ENCODE measurements at places on chromosomes 6 and 20.

DNA sequence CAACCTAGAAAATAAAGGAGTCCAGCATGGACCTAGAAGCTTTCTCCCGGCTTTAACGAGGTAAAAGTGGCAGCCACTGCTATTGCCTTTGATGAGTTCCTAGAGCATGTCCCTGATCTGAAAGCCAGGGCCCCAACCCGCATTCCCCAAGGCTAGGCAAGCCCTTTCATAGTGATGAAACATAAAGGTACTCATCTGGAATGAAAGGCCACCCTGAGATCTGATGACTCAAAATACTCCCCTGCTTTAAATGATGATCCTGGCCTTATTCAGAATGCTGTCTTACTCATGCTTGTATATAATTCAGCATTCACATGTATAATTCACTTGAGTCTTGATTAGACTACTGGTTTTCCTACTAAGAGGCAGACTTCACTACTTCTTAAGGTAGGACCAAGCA, 21.3 kb downstream of the TTPAL start:
- no peak for DNase-seq

GRCh38 chr6:100435299-100435698, 29.4 kb downstream of the SIM1 start:
- no peak for DNase-seq

DNA sequence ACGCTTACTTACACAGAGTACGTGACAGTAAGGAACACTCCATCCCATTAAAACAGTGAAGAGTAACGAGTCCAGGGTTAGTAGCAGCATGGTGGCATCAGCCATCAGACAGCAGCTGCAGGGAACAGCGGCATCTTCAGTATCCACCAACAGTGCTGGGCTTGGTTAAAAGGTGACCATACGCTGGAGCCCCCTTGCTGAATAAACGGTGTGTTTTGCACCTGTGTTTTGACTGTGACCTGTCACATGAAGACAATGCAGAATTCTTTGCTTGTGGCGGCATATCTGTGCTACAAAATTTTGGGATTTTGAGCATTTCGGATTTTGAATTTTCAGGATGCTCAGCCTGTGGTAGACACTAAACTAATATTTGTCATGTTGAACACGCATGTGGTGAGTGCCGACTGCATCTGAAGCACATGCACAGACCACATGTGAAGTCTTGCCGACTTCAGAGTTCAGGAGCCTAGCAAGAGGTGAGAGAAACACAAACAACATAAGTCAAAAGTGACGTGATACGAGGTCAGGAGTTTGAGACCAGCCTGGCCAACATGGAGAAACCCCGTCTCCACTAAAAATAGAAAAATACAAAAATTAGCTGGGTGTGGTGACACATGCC, 69.3 kb upstream of the FRMD1 start:
- no peak for DNase-seq

DNA sequence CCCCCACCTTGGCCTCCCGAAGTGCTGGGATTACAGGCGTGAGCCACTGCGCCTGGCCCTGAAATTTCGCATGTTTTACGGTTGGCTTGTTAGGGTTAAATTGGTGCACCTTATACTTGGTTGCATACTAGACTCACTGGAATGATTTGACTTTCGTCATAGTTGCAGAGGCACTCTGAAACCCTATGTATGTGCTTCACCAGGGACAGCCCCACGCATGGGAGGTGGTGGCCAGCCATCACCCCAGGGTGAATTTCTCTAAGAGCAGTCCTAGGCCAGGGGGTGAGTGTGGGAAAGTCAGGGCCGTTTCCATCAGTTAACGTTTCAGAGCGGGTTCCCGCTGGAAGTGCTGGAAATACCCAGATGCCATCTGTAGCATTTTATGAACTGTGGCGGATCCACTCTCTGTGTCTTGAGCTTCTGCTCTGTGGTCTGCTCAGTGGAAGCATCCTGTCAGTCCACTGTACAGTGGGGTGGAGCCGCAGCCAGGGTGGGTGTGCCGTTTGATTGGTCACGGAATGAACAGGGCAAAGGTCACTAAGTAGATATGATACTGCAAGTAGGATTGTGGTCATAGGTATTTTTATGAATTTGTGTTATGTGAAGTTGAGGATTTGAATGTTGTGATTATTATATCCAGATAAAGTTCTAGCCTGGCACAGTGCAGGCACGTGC, 13.2 kb downstream of the DNAJC5 start:
- DNase-seq: no peak

DNA sequence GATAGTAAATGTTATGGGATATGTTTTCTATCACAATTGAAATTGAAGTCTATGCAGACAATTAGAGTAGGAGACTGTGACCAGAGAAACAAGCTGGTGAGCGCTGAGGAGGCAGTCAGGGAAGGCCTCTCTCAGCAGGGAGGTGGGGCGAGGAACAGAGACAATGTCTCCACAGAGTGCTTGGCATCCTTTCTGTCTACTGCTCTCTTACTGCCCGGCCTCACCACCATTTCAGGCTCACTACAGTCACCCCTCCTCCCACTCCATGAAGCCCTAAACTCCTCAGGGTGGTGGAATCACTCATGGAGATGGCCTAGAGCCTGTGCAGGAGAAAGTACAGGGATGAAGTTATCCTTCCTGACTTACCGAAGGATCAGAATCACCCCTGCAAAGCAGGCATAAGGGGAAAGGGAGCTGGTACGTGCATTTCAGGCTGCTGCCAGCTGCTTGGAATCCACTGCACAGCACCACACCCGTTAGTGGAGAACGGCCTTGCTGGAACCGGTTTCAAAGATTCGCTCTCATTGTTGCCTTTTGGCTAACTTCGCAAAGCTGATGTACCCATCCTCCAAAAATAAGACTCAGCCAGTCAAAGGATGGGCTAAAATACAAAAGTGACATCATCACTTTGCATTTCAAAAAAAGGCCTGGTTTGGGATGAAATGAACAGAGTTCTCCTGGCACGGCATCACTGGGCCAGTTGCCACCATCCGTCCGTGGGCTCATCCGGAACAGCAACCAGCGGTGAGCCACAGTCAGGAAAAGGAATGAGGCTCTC, 67.3 kb downstream of the SLC22A23 start:
- DNase-seq: no peak

- no peak for DNase-seq
Measured at GRCh38 chr20:45946149-45946970, 11.9 kb downstream of the PCIF1 start.

- DNase-seq: no peak
Measured at GRCh38 chr20:17316316-17317038, 89.6 kb downstream of the PCSK2 start.

- no peak for DNase-seq
Measured at GRCh38 chr6:125375821-125376220, 74.1 kb upstream of the HDDC2 start.

- no peak for DNase-seq
Measured at GRCh38 chr6:1609041-1609647, 571 bp upstream of the FOXC1 start.

All from naive thymus-derived CD4-positive, alpha-beta T cell (primary cell).